ENCODE measurements at places on chromosomes 4 and X.

DNA sequence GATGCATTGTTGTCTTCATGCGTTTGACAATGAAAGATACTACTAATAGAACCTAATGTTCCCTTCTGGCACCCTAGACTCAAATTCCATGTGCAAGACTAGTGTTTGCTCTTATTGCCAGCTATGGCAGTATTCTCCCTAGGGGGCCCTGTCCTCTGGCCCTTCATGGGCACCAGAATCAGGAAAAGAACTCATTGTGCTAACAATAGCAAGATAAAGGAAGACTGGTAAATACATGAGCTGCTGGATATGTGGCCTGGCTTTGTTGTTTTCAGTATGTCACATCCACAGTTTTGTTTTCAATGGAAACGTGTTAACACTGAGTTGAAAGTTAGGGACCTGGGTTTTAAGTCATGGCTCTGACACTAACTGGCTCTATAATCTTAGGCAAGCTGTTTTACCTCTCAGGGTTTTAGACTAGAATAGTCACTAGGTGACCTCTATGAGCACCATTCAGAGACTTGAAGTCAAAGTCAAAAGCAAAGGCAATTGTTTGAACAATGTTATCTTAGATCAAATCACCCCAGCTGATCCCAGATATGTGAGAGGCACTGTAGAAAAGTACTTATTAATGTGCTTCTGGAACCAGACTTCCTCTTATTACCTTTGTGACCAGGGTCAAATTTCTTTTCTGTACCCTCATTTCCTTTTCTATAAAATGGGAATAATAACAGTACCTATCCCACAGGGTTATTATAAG, 253.7 kb upstream of the DIAPH2 start:
- H3K4me1 ChIP-seq = no peaks in the 10 kb centered on the region
- H3K36me3 ChIP-seq = no peaks in the 10 kb centered on the region
- no peak overlapping the region for H3K27ac ChIP-seq
- no peak for DNase-seq
- H3K4me3 ChIP-seq = no peak overlapping the region

DNA sequence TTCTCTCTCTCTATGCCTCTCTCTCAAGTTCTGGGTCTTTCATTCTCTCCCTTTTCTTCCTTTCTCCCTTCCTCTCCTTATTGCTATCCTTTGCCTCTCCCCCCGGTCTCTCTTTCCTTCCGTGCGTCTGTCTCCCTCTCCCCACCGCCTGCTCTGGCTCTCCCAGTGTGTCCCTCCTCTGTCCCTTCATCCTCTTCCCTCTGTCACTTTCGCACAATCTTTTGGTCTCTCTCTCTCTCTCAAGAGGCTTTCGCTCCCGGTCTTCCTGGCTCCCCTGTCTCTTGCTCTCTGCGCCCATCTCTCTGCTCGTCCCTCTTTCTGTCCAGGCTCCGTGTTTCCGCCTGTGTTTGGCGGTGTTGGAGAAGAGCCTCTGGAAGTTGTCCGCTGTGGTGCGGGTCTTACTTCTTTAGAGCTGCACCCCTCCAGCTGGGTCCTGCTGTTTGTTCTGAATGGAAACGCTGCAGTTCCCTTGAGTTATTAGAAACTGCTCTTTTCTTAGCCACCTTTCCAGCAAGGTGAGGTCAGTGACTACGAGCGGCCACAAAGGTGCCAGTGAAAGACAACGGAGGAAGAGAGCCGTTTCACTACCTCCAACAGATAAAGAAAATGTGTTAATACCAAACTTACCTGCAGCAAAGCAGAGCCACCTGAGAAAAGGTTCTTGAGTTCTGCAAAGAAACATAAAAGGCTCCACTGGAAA, 1.1 kb downstream of the BMPR1B start:
- no peak for DNase-seq
- H3K27ac ChIP-seq = no peak overlapping the region
- H3K4me1 ChIP-seq = no peaks in the 10 kb centered on the region
- no peak overlapping the region for H3K4me3 ChIP-seq
- peaks cover 6% of the 10 kb centered on the region for H3K27me3 ChIP-seq
- H3K36me3 ChIP-seq = no peaks in the 10 kb centered on the region

DNA sequence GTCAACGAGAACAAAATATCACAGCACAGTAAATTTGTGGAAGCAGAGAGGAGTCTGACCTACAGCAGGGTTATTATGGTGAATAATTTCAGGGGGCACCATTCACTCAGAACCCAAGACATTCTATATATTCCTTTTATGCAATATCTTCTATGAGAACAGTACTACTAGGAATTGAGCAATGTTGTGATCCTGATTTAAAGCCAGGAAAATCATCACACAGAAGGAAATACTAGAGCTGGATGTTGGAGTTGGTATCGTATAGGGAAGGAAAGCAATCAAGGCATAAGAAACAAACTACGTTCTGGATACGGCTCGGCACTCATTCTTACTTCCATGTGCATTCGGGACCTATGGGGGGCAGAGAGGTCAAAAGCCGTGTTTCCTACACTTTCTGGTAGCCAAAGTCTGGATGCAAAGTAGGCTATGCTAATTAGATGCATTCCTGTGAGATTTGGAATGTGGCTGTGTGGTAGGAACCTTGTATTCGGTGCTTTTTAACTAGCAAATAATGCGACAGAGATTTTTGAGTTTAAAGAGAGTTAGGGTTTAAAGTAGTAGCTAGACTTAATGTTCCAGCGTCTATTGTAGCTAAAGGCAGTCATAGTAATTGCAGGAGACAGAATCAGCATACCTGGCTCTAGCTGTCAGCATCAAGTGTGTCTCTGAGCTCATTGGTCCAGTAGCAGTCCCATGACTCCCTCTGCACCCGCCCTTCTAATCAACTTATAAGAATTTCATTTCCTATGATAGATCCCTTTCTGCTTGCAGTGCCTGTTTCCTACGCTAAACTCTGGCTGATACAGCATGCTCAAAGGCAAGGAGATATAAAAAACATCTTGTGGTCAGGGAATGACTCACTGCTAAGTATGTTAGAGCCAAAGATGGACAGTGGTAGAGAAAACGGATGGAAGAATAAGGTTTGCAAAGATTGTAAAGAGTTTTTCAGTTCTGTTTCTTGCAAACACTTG, 43.3 kb upstream of the PDGFC start:
- H3K27ac ChIP-seq = no peak overlapping the region
- no peaks in the 10 kb centered on the region for H3K36me3 ChIP-seq

DNA sequence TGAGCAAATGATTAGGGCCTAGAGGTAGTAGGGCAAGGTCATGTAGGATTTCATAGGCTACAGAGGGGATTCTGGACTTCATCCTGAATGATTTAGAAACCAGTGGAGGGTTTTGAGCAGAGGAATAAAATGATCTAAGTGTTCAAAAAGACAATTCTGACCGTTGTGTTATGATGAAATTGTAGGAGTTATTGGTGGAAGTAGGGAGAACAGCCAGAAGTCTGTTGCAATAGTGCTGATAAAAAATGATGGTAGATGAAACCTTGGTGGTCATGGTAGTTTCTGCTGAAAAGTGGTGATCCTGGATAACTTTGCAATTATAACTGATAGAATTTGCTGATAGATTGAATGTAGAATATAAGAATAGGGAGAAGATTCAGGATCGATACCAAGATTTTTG, 60.2 kb downstream of the MID1IP1 start:
- H3K36me3 ChIP-seq = no peaks in the 10 kb centered on the region
- no peak overlapping the region for H3K4me3 ChIP-seq
- no peaks in the 10 kb centered on the region for H3K4me1 ChIP-seq
- no peak for DNase-seq
- no peaks in the 10 kb centered on the region for H3K27me3 ChIP-seq

DNA sequence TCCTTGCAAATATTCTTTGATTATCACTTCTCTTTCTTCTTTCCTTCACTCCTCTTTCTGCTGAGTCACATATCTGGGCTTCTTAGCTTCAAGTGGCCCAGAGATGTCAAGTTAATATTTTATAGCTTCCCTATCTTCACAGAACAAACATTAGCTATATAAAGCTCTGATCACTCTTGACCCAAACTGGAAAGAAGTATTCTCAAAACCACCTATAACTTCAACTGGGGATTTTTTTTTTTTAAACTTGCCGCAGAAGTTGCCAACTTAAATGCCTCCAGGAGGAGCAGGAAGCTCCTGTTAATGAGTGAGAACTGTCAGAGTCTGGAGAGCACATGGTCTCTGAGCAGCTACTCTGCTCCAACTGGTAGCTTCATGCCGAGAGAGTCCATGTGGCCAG, 233.3 kb upstream of the EDNRA start:
- no peaks in the 10 kb centered on the region for H3K4me1 ChIP-seq
- no peaks in the 10 kb centered on the region for H3K36me3 ChIP-seq
- no peak for DNase-seq
- no peak overlapping the region for H3K27ac ChIP-seq
- no peaks in the 10 kb centered on the region for H3K27me3 ChIP-seq

GRCh38 chr4:185265942-185266341, 56.5 kb downstream of the SNX25 start:
- no peak overlapping the region for H3K27ac ChIP-seq
- H3K4me1 ChIP-seq = peaks cover 9% of the 10 kb centered on the region
- H3K4me3 ChIP-seq = no peak overlapping the region
- no peak for DNase-seq
- peaks cover 5% of the 10 kb centered on the region for H3K36me3 ChIP-seq
- no peaks in the 10 kb centered on the region for H3K27me3 ChIP-seq

DNA sequence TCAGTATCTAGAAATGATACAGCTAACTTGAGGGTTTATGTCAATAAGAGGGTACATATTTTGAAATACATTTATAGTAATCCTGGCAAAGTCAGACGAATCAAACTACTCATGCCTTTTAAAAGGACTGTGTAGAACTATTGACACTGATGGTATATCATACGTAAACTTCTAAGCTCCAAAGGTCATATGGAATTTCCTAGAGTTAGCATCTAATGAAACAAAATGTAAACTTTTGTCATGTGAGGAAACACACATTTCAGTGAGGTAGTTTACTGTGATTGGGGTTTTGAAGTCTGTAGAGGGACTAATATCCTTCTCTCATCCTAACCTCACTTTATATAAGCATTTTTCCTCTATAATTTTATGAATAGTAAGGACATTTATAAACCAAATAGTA, 138.4 kb downstream of the SCLT1 start:
- DNase-seq = peak; percentile 44
- H3K4me3 ChIP-seq = no peak overlapping the region
- H3K4me1 ChIP-seq = peaks cover 24% of the 10 kb centered on the region
- H3K36me3 ChIP-seq = no peaks in the 10 kb centered on the region
- H3K27ac ChIP-seq = no peak overlapping the region
- H3K27me3 ChIP-seq = no peaks in the 10 kb centered on the region

DNA sequence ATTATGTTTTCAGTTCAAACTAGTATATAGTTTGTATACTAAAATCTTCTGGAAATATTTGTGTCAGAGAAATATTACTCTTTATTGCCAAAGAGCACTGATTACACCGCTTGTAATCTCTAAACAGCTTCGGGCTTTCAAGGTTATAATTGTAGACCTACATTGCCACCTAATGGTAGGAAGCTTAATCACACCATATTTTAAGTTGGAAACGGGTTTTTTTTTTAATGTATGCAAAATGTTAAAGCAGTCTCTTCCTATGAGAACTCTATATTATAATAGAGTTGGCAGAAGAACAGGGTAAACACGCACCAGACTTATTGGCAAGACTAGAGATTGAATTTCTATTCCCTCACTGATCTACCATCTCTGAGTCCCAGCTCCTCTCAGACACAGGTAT, 19.5 kb upstream of the NFXL1 start:
- H3K36me3 ChIP-seq = no peaks in the 10 kb centered on the region
- peak; percentile 32 for DNase-seq
- H3K4me1 ChIP-seq = peaks cover 8% of the 10 kb centered on the region
- no peaks in the 10 kb centered on the region for H3K27me3 ChIP-seq
- no peak overlapping the region for H3K4me3 ChIP-seq
- no peak overlapping the region for H3K27ac ChIP-seq

DNA sequence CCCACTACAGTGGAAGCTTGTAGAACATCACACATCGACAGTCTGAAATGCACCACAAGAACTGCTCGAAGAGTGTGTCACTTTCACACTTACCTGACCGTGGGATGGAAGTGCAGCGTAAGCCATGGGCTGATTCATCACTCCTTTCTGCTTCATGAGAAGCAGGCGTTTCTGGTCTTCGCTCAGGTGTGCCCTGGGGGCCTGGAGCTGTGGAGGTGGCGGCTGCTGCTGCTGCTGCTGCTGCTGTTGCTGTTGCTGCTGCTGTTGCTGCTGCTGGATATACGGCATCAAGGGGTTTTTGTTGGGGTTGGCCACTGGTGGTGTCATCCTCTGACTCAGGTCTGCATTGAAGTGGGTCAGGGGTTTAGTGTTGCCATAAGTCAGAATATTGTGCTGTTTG, 223.6 kb downstream of the MGST2 start:
- peaks cover 29% of the 10 kb centered on the region for H3K4me1 ChIP-seq
- no peak for DNase-seq
- H3K4me3 ChIP-seq = no peak overlapping the region
- no peaks in the 10 kb centered on the region for H3K27me3 ChIP-seq
- H3K36me3 ChIP-seq = no peaks in the 10 kb centered on the region

DNA sequence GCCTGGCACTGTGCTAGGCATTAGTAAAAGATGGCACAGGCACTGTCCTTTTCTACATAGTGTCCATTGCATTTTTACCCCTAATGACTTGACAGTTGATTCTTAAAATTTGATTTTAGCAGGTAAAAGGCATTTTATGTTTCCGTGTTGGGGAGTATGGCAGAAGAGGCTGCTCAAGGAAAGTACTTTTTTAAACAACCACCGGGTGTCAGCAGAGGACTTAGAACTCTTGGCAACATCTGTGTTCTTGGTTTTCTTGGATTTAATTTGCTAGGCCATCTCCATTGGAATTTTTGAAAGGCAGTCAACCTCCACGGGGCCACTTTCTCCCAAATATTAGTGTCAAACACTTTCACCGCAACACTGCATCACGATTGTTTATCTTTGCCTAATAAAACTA, 102.9 kb downstream of the TSPAN7 start:
- H3K4me3 ChIP-seq = no peak overlapping the region
- H3K27me3 ChIP-seq = no peaks in the 10 kb centered on the region
- H3K4me1 ChIP-seq = peaks cover 17% of the 10 kb centered on the region
- peak; percentile 13 for DNase-seq

DNA sequence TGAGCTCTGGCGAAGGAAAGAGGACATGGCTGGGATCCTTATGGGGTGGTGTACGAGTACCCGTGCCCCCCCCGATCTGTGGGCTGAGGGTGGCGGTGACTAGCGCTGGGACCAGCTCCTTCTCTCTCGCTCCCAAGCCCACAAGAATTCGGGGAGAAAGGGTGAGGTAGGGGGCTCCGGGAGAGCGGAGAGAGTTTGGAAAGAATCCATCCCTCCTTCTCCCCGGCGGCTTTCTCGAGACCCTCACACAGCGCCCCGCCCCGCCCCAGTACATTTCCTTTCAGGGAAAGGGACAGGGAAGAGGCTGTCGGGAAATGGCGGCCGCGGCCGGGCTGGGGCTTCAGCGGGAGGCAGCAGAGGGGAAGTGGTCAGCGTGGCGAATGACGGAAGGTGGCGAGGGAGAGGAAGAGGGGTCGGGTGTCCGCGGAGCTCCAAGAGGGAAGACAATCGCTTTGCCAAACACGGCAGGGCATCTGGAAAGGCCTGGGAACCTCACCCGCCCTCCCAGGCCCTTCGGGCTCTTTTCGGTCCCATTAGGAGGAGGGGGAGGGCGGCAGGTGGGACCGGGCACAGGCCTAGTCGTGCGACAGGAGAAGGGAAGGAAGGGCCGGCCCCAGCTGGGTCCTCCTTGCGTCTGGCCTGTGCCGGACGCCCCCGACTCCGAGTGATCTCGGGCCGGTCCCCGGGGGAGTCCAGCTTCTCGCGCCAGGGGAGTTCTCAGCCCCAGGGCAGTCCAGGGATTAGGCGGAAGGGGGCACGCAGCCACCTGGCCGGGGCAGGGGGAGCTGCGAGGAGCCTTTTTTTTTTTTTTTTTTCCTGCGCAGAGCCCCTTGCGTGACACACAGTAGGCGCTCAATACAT, 10.2 kb downstream of the HNRNPH2 start:
- H3K36me3 ChIP-seq = no peaks in the 10 kb centered on the region
- no peaks in the 10 kb centered on the region for H3K4me1 ChIP-seq
